Activated CD8-positive, alpha-beta T cell treated with anti-CD3 and anti-CD28 coated beads for 36 hours (primary cell): ENCODE measurements at places on chromosomes 6 and 20. TPM values are rescaled to one million over a fixed set of nuclear protein-coding genes. Genes with fewer than 3 reads are reported as not detected.

The TRIM31 gene
- not detected for total RNA-seq

The THBD gene
- not detected for total RNA-seq

The DDX43 gene
- total RNA-seq: 0.31 TPM

The CLDN20 gene
- not detected for total RNA-seq

The CALHM6 gene
- 10.9 TPM for total RNA-seq

The F13A1 gene
- total RNA-seq: not detected

The PPP1R16B gene
- 74.9 TPM for total RNA-seq

- no peak for DNase-seq
Observed at GRCh38 chr6:21037453-21037852, 503.2 kb downstream of the CDKAL1 start.

DNA sequence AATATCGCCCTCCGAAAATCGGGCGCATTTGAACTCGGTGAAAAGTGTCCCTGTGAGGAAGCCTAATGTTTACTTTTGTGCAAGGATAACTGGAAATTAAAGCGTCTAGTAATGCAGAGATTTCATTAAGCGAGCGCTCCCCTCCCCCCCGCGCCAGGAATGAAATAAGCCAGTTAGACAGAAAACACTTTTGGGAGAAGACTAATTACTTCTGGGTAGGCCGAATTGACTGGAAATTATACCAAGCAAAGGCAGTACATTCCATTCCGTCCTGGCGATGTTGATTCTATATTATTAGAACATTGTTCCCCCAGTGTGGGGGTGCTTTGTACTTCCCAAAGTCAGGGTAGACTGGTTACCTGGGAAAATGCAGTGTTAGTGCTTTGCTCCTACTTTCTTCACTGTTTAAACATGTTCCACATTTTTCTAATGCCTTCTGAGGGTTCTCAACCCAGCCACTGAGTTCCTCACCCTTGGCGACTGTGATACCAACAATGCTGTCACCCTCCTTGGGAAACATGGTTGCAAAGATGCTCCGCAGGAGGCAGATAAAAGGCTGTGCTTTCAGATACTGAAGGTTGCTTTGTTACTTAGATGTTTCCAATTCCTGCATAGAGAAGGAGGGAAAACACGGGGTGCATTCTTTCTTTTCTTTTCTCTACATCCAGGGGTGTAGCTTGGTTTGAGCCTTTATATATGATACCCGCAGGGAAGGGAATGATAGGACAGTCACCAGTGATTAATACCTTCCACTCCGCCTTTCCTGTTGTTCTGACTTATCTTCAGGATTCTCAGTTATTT is 2.6 kb downstream of the GJA1 start:
- peak; percentile 3 for DNase-seq

GRCh38 chr6:1481286-1481685 is 91.9 kb downstream of the FOXF2 start:
- DNase-seq: no peak

DNA sequence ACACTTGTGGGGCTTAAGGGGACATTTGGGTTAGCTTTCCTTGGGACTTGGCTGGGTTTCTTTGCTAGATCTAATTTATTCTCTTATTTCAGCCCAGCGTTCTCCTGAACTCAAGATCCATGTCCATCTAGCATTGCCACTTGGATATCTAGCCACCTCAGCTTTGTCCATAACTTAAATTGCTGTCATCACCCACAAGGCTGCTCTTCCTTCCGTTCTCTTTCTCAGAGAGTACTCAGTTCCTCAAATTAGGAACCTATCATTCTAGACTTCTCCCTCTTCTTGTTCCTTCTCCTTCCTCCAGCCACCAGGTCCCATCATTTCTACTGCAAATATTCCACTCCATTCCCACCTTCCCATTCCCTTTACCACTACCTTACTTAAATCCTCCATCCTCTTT is 4.3 kb downstream of the SMIM26 start:
- DNase-seq: no peak

GRCh38 chr20:58660855-58661597 is 9.9 kb downstream of the STX16 start:
- DNase-seq: peak; percentile 54

DNA sequence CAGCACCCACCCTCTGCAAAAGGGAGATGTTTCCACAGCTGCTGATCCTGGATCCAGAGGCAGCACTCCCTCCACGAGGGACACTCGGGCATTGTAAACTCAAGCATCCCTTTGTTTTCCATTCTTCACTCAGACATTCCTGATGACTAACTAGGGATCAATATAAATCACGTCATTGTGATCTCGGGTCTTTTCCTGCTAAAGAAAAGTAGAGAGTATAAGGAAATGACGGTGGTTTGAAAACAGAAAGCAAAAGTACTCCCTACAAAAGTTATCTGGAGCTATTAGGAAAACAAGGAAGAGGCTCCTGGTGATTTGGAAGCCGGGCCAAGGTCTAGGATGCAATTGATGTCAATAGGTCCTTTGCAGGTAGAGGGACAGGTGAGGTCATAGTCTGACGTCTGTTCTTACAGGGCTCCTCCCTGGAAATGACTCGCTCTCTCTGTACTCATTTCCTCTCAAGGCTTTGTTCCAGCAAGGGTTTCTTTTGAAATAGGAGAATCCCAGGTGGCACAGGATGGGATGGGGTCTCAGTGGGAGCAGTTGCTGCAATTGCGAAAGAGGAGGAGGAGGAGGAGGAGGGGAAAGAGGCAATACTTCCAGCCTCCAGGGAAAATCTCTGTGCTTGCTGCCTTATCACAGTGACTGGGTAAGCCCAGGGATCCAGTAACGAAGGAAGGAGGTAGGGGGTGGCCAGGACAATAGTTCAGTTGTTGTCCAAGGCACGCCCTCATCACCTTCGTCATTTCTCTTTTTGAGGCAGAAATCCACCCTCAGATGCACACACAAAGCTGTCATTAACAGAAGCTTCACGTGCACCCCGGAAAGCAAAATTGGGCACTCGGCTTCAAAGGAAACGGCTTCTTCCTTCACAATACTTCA is 222.8 kb downstream of the LY86 start:
- peak; percentile 61 for DNase-seq

- DNase-seq: no peak
Observed at GRCh38 chr20:36274181-36274841, 31.8 kb upstream of the DLGAP4 start.

DNA sequence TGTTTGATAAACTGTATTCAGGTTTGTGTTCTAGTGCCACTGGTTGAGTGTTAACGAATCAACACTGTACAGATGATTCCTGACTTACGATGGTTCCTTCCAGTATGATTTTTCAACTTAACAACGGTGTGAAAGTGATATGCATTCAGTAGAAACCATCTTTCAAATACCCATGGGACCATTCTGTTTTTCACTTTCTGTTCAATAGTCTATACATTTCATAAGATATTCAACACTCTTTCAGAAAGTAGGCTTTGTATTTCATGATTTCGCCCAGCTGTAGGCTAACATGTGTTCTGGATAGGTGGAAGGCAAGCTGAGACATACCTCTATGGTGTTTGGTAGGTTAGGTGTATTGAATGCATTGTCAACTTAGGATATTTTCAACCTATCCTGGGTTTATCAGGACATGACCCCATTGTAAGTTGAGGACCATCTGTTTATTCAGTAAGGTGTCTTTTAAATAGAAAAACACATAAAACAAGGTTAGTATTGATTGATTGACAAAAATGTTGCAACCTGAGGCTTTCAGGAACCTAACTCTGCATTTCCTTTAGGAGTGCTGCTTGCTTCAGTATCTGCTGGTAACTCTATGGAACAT is 32.3 kb downstream of the SYNJ2 start:
- no peak for DNase-seq

GRCh38 chr6:33445119-33445603 is 9.2 kb upstream of the ZBTB9 start:
- DNase-seq: no peak

DNA sequence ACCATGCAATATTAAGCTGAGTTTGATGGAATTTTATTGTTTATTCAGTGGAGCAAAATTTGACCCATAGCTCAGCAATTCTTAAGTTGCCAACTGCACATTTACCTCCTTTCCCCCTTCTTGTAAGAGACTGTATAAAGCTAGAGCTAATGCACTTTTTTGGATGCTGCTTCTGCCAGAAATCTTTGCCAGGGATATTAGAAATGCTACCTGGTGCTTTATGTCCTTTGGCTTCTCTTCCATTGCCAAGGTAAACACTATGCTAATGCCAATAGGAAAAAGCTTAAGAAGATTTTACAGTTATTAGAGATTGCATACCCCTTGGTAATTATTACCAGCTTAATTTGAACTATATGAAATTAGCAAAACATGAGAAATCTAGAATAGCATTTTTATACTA is 79.0 kb upstream of the OGFRL1 start:
- DNase-seq: no peak

GRCh38 chr6:2714111-2714895 is 36.4 kb downstream of the MYLK4 start:
- DNase-seq: no peak

GRCh38 chr6:158703837-158704822 is 54.3 kb downstream of the SYTL3 start:
- peak; percentile 78 for DNase-seq

DNA sequence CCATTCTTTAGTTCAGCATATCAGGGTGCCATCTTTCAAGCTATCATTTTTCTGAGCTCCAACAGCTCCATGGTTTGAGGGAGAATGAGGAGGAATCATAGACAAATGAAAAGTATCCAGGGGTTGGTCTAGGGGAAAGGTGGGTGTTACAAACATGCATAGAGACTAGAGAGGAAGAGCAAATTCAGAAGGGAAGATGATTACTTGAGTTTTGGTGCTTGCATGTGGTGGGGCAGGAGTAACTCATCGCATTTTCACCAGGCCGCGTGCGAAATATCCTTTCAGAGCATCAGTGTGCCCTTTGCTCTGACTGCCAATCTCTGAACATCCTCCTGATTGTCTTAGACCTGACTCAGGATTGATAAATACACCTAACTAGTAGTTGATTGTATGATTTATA is 7.7 kb upstream of the BICRAL start:
- peak; percentile 74 for DNase-seq

DNA sequence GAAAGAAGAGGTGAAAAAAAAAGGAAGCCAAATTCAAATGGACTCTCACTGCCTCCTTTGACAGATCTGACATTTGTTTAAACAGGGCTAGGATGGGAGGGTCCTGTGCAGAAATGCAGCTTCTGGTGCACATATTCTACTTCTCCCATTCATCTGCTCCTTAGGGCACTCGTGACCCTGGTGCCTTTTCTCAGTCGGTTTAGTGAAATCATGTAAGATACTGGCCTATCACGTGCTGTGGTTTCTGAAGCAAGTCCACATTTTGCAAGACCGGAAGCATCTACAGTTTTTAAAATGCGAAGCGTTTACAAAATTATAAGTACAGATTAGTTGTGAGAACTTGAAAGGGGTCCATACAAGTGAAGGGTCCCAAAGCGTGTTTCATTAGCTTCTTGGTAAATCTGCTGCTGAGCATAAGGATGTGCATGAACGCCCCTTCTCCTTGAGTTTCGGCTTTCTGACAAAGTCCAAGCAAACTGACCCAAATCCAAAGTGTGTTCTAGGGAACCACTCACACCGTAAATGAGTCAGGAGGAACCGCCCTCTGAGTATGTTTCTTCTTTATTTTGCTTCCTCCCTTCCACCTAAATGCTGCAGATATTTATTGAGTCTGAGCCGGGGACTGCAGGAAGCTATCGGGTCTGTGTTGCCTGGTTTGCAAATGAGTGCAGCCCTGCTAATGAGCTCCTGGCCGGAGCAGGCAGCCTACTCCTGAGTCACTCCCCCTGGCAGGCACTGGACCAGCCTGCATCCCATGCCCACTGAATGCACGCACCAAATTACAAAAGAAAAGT is 323.8 kb upstream of the JARID2 start:
- DNase-seq: no peak

DNA sequence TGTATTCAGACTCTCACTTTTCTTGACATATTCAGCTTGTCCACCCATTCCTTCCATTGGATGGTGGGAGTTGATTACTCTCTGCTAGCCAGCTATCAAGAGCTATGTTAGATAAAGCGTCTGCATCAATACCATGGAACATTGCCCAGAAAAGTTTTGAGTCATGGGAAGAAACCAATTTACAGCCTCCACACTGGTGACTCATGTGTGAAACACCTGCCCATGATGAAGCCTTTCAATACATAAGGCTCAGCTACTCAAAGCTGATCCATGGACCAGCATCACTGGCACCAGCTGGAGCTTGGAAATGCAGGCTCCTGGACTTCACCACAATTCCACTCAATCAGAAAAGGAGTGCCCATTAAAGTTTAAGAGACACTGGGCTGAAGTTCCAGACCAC is 16.1 kb downstream of the PLA2G7 start:
- DNase-seq: no peak
